NCI-H1105 (cell line): ENCODE measurements at places on chromosomes 3 and 15.

GRCh38 chr15:72173401-72173800, 24.2 kb downstream of the GRAMD2A start:
- no peak for DNase-seq

DNA sequence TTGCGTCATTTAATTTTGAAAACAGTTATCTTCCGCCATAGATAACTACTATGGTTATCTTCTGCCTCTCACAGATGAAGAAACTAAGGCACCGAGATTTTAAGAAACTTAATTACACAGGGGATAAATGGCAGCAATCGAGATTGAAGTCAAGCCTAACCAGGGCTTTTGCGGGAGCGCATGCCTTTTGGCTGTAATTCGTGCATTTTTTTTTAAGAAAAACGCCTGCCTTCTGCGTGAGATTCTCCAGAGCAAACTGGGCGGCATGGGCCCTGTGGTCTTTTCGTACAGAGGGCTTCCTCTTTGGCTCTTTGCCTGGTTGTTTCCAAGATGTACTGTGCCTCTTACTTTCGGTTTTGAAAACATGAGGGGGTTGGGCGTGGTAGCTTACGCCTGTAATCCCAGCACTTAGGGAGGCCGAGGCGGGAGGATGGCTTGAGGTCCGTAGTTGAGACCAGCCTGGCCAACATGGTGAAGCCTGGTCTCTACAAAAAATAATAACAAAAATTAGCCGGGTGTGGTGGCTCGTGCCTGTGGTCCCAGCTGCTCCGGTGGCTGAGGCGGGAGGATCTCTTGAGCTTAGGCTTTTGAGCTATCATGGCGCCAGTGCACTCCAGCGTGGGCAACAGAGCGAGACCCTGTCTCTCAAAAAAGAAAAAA, 1.2 kb downstream of the B2M start:
- DNase-seq: peak; percentile 13

GRCh38 chr15:82571722-82572222, 31.5 kb upstream of the RPS17 start:
- peak; percentile 18 for DNase-seq

DNA sequence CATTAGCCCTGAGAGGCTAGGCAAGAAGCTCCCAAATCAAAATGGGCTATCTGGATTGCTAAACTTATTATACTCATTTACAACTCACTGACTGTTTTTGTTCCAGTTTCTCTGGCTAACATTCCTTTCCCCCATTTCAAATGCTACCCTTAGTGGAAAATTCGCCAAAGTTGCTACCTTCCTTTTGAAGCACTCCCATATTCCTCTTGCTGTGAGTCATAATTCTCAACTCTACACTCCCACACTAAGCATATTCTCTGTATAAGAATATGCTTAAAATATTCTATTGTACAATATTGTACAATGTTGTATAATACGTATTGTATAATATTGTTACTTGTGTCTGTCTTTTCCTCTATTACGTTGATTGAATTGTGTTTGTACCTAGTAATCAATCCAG, 398.6 kb downstream of the PYDC2 start:
- no peak for DNase-seq

DNA sequence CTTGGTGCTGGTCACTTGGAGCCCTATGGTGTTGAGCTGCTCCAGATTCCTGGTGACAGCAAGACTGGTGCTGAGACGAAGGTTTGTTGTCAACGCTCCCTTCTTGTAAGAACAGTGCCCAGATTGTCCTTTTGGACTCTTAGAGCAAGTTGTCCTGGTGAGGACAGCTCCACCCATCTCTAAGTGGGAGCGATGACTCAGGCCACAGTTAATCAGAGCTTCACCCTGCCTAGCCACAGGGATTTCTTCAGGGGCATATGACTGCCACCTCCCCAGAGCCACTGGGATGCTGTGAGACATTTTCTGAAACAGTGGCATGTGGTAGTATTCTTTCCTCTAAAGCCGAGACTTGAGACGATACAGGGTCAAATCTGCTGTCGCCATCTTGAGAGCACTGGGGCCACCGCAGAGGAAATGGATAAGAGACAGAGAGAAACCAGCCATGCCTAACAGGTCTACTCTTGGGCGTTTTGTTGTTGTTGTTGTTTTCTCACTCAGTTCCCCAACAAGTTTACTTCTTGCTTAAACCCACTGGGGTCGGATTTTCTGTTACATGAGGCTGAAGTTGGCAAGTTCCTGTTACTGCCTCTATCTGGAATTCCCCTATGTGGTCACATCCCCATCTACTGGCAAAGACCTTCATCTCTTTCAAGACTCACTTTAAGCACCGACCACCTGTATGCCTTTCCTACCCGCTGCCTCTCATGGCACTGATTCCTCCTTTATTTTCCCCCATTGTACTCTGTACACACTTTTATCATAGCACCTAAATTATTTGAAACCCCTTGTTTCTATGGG, 16.0 kb upstream of the PCOLCE2 start:
- DNase-seq: no peak

- no peak for DNase-seq
Observed at GRCh38 chr3:171157980-171158379, 131.5 kb upstream of the SLC2A2 start.

- DNase-seq: no peak
Observed at GRCh38 chr15:39239562-39239961, 341.3 kb upstream of the THBS1 start.

GRCh38 chr3:151708868-151709267, 24.9 kb upstream of the AADACL2 start:
- no peak for DNase-seq

DNA sequence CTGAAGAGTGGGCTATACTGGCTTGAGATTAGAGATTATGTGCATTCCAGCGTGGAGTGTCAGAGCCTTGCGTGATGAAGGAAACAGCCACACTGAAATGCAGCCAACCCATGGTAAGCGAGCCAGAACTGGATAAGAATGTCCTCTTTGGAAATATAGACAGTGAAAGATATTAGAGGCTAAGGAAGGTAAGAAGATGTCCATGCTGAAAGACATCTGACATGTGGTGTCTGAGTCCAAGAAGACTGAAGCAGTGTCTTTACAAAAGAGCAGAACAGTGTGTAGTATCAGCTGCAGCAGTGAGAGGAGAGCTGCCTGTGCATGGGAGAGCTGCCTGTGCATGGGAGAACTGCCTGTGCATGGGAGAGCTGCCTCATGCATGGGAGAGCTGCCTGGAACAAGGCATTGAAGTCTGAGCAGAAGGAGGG, 672.2 kb downstream of the DIPK2A start:
- DNase-seq: no peak

DNA sequence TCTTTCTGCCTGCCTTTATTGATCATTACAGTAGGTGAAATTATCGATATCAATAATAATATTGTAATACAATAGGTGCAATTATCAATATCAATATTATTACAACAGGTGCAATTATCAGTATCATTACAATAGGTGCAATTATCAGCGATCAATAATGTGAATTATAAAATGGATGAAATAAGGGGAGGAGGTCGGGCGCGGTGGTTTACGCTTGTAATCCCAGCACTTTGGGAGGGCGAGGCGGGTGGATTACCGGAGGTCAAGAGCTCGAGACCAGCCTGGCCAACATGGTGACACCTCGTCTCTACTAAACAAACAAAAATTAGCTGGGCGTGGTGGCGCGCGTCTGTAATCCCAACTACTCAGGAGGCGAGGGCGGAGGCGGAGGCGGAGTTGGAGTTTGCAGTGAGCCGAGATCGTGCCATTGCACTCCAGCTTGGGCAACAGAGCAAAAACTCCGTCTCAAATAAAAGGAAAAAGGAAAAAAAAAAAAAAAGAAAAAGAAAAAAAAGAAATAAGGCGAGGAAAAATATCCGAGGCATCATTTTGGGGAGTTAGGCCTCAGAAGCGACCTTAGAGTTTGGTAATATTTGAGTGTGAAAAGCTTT, 611 bp upstream of the BNIP2 start:
- peak; percentile 71 for DNase-seq

- peak; percentile 7 for DNase-seq
Observed at GRCh38 chr3:160879859-160880258, 123.8 kb downstream of the PPM1L start.

DNA sequence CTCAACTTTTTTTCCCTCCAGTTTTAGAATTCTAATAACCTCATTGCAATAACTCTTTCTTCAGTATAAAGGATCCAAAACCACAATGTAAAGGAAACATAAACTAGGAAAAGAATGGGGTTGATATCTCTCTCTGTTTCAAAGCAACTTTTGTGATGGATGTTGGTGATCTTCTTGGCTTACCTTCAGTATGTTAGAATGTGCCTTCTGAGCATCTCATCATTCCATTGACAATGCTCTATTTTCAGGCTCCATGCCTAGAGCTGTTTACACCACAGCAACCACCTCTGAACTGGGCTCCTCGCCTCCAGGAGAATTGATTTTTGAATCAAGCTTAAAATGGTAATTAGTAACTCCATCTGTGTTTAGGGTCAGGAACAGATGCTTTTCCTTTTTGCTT, 6.6 kb downstream of the NLGN1 start:
- no peak for DNase-seq

GRCh38 chr15:69557707-69558409, 105.2 kb downstream of the RPLP1 start:
- DNase-seq: no peak

- DNase-seq: no peak
Observed at GRCh38 chr15:75994220-75994619, 18.0 kb downstream of the NRG4 start.

DNA sequence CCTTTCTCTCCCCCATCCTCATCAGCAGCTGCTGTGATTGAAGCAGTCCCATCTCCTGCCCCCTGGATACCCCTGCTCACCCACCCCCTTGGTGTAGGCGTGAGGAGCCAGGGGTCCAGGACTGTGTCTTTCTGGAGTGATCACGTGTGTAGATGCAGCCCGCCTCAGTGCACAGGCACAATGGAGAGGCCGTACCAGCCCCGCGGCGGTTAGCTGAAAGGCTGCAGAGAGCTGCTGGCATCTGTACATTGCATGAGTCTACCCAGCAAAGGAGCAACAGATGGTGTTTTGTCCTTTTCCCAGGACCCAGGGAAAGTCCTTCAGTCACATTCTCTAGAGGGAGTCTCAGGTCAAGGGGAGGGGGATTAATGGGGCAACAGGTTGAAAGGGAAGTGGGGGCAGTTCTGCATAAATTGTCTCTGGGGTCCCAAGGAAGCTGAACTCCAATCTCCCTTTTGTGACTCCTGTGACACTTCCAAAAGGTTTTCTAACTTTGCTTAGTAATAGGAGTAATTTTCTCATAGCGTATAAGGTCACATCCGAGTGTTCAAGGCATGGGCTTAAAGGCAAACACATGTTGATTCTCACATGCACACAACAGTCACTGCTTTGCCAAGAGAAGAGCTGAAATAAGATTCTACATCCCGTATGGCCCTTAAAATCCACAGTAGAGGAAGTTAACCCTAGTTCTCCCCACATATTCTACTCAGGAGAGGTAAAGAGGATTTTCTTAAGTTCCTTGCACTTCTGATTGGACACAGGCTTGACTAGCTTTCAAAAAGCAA, 7.1 kb downstream of the CSPG5 start:
- no peak for DNase-seq

DNA sequence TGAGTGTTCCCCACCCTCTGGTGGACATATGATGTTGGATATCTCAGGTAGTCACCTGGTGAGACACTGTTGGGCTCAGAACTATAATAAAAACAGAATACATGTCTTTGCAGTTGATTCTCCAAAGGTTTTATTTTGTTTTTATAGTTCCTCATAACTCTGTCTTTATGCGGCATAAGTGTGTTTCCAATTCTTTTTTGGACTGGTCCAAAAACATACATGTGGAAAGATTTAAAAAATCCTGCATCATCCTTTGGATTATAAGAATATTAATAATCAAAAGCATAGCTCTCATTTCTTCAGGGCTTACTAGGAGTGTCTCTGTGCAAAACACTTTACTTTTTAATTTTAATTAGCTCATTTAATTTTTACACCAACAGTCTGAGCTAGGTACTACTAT, 71.0 kb upstream of the ANKRD34C start:
- DNase-seq: no peak

- DNase-seq: no peak
Observed at GRCh38 chr3:151964743-151965142, 91.3 kb downstream of the SUCNR1 start.

DNA sequence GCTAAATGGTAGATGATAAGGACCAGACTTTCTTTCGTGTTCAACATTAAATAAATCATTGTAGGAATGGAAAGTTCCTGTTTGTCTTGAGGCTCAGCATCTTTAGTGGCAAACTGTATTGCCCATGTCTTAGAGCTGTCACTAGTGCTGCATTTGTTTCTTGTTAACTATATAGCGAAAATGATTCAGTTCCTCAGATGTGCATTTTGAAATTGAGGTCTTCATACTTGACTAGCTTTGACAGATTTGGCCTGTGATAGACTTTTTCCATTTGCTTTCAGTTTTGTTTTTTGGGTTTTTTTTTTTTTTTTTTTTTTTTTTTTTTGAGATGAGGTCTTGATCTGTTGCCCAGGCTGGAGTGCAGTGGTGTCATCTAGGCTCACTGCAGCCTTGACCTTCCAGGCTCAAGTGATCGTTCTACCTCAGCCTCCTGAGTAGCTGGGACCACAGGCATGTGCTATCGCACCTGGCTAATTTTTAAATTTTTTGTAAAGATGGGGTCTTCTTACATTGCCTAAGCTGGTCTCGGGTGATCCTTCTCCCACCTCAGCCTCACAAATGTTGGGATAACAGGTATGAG, 9.5 kb upstream of the RPLP1 start:
- no peak for DNase-seq

DNA sequence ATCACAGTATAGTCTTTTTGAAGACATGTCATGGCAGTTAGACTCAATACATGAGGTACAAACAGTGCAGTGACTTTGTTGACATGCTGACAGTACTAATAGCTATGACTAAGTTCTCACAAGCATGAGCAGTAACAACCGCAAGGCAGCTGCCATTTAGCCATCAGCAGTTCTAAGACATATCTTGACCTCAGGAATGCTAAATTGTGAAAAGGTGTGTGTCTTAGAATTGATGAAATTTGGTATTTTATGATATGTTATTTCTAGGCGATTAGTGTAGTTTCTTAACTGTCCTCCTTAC, 60.7 kb upstream of the FURIN start:
- no peak for DNase-seq

DNA sequence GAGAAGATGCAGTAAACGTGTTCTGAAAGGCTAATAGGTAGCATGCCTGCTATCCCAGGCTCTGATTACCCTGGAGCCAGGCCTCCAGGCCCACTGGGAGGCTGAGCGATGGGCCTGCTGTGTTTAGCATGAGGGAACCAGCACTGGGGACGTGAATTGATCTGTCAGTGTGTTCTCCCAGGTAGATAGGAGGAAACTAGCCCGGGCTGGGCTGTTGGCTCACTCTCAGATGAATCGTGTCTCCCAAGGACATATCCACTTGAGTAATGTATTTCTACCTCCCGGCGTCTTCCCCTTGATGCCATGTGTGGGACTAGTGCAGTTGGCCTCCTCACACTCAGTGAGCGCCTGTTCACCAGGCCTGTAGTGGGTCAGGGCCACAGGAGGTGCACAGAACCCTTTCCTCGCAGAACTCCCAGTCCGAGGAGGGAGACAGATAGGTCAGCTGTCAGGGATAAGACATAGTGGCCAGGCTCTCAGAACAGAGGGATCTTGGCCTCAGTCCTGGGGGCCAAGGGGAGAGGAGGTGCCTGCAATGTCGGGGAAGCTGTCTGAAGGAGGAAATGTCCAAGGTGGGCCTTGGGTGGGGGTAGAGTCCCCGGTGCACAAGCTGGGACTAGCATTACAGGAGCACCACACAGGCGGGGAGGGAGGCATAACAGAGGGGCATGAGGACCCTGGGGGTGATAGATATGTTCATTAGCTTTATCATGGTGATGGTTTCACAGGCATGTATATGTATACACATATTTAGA, 111.7 kb downstream of the DNAJB8 start:
- no peak for DNase-seq

GRCh38 chr3:102668247-102668646, 233.4 kb downstream of the ZPLD1 start:
- no peak for DNase-seq
